IPS DF 6.9 (cell line): ENCODE measurements at places on chromosomes 5 and 9.

DNA sequence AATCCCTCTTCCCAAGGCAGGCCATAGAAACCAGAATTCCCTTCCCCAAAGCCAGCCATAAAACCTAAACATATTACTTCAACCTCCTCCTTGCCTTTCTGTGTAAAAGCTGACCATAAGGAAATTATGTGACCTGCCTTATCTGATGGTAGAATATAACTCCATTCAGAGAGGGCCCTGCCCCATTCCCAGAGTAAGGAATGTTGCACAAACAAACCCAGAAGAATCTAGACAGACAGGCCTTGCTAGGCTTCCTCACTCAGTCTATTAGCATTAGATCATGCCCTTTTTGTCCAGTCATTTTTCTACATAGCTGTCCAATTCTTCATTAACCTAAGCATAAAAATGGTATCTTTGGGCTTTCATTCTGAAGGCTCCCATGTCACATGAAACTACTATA, 17.8 kb upstream of the IFNB1 start:
- DNase-seq, result no peak
- H3K4me3 ChIP-seq, result no peak overlapping the region
- no peaks in the 10 kb centered on the region for H3K4me1 ChIP-seq
- H3K36me3 ChIP-seq, result no peaks in the 10 kb centered on the region
- H3K27me3 ChIP-seq, result no peaks in the 10 kb centered on the region

GRCh38 chr5:33852319-33852718, 39.5 kb downstream of the ADAMTS12 start:
- no peak overlapping the region for H3K27ac ChIP-seq
- H3K4me3 ChIP-seq, result no peak overlapping the region
- no peaks in the 10 kb centered on the region for H3K36me3 ChIP-seq
- no peaks in the 10 kb centered on the region for H3K27me3 ChIP-seq
- H3K4me1 ChIP-seq, result peaks cover 1% of the 10 kb centered on the region; the same call in 1 of the 2 replicates
- no peak for DNase-seq

DNA sequence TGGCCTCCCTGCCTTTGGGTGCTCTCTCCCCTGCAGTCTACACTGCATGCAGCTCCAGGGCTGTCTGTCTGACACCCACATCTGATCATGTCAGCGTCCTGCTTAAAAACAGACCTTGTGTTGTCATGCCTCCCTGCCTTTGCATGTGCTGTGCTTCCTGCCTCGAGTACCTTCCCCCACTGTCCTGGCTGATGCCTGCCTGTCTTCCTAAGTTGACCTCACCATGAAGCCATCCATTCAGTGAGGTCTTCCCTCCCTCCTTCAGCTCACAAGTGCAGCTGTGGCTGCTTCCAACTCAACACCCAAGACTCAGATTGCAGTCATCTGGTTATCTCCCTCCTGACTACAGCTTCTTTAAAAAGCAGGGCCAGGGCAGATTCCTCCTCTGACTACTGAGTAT, 5.5 kb downstream of the ANGPTL2 start:
- H3K4me3 ChIP-seq, result no peak overlapping the region
- no peaks in the 10 kb centered on the region for H3K36me3 ChIP-seq
- H3K27ac ChIP-seq, result no peak overlapping the region
- no peak for DNase-seq
- H3K27me3 ChIP-seq, result no peaks in the 10 kb centered on the region

GRCh38 chr5:146205499-146206202, 2.2 kb downstream of the RBM27 start:
- H3K36me3 ChIP-seq, result no peaks in the 10 kb centered on the region
- no peaks in the 10 kb centered on the region for H3K27me3 ChIP-seq
- H3K27ac ChIP-seq, result no peak overlapping the region
- no peaks in the 10 kb centered on the region for H3K4me1 ChIP-seq

DNA sequence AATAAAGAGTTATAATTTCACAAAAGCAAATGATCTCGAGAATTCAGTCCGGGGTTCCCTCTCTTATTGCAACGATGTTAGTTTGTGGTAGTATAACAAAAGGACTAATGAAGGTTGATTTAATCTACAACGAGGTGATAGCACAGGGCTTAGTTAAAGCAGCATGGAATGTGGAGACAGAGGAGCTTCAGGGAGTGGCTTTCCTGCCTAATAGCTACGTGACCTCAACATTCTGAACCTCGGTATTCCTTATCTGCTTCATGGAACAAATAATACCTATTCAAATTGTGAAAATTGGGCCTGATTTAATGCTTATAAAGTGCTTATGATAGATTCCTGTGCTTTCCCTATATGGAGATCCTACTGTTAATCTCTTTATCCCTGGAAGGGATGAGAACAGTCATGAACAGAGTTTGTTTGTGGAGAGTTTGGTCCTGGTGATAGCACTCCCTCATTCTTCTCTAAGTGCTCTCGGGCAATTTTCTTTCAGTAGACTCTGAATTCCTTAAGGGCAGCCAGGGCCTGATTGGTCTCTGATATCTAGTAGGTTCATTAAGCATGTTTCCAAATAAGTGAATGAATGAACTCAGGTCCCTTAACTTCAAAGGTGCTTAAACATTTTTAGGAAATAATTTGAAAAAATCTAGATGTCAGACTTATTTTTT, 104.1 kb upstream of the TUT7 start:
- no peak overlapping the region for H3K4me3 ChIP-seq
- no peaks in the 10 kb centered on the region; the same call in 1 of the 2 replicates for H3K4me1 ChIP-seq
- H3K27ac ChIP-seq, result no peak overlapping the region
- H3K27me3 ChIP-seq, result no peaks in the 10 kb centered on the region

- no peaks in the 10 kb centered on the region for H3K27me3 ChIP-seq
- H3K27ac ChIP-seq, result no peak overlapping the region
- H3K36me3 ChIP-seq, result no peaks in the 10 kb centered on the region
- H3K4me3 ChIP-seq, result no peak overlapping the region
These were observed 69.0 kb downstream of the MTAP start for GRCh38 chr9:21871256-21871975.

DNA sequence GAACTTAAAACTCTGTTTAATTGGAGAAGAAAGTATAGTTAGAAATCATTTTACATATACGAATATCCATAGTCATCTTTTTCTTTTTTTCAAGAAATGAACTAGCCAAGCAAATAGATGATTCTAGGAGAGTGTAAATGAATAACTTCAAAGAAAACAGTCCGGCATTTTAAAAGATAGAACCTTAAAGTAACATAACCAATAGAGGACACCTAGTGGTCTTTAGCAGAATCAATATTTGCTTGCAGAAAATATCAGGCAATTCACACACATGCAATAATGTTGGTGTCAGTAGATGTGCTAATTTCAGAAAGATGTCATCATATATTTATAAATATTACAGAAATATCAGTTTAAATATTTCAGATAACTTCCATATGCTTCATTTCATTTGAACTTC, 57.1 kb downstream of the HCN1 start:
- H3K36me3 ChIP-seq, result no peaks in the 10 kb centered on the region
- no peak overlapping the region for H3K4me3 ChIP-seq
- no peaks in the 10 kb centered on the region for H3K27me3 ChIP-seq

GRCh38 chr5:145803112-145804004, 31.8 kb downstream of the PRELID2 start:
- no peaks in the 10 kb centered on the region for H3K27me3 ChIP-seq
- no peak overlapping the region for H3K27ac ChIP-seq
- H3K4me1 ChIP-seq, result no peaks in the 10 kb centered on the region

DNA sequence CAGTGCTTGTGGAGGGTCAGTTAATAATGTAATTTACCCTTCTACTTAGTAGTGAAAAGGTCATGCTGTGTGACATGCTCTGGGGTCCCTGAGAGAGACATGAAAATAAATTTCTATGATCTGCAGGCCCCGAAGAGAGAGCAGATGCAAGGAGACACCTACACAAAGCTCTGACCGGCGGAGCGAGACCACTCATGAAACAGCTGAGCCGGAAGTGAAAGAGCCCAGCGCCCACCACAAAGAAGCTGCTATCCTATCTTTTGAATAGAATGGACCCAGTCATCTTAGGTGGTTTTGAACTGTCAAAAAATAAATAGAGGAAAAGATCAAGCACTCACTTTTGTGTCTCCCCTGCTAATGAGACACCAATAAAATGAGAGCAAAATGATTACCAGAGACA, 190.0 kb downstream of the MED10 start:
- no peak overlapping the region for H3K27ac ChIP-seq
- H3K36me3 ChIP-seq, result no peaks in the 10 kb centered on the region
- no peak for DNase-seq
- no peaks in the 10 kb centered on the region for H3K4me1 ChIP-seq
- H3K27me3 ChIP-seq, result no peaks in the 10 kb centered on the region
- H3K4me3 ChIP-seq, result no peak overlapping the region

DNA sequence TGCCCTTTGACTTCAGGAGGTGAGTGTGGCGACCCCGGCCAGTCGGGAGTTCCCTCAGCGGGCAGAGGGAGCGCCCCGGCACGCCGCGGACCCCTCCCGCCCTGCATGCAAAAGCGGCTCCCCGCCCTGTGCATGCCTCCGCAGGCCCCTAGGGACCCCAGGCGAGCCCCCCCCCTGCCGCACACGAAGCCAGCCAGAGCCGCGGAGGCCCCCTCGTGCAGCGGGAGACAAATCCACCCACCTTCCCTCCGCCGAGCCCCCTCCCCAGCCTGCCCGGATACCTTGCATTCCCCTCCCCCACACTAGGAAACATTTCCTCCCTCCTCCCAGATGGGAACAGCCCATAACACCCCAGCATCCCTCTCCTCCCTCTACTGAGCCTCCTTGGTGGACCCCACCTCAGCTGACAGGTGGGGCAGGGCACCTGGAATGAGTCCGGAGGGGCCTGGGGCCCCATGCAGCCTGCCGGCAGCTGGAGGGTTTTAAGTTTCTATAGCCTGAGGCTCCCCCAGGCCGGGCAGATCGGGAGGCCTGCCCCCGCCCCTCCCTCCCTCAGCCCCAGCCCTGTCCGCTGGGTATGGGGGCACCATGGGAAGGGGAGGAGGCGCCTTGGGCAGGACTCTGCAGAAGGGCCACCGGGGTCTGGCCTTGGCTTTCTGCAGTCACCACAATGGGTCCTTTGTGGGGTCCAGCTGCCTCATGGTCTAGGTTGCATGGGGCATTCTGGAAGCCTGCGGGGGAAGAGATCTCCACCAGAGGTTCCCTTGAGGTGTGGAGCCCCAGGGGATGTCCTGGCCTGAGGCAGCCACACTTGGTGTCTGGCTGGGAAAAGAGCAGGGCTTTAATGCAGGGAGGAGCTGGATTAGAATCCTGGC, 601 bp downstream of the ERGIC1 start:
- H3K4me1 ChIP-seq, result peaks cover 11% of the 10 kb centered on the region
- no peaks in the 10 kb centered on the region for H3K27me3 ChIP-seq
- H3K27ac ChIP-seq, result no peak overlapping the region
- peak overlapping the region; percentile 93 for H3K4me3 ChIP-seq
- H3K36me3 ChIP-seq, result no peaks in the 10 kb centered on the region
- DNase-seq, result no peak

GRCh38 chr5:168298949-168299348, 7.5 kb downstream of the WWC1 start:
- peaks cover 18% of the 10 kb centered on the region for H3K4me1 ChIP-seq
- no peaks in the 10 kb centered on the region for H3K27me3 ChIP-seq
- H3K36me3 ChIP-seq, result no peaks in the 10 kb centered on the region
- H3K27ac ChIP-seq, result no peak overlapping the region
- DNase-seq, result no peak
- H3K4me3 ChIP-seq, result no peak overlapping the region

- H3K36me3 ChIP-seq, result no peaks in the 10 kb centered on the region
- no peak overlapping the region for H3K4me3 ChIP-seq
- no peak for DNase-seq
- H3K27ac ChIP-seq, result no peak overlapping the region
- H3K27me3 ChIP-seq, result no peaks in the 10 kb centered on the region
These were observed 71.0 kb downstream of the SSBP2 start for GRCh38 chr5:81679885-81680284.

DNA sequence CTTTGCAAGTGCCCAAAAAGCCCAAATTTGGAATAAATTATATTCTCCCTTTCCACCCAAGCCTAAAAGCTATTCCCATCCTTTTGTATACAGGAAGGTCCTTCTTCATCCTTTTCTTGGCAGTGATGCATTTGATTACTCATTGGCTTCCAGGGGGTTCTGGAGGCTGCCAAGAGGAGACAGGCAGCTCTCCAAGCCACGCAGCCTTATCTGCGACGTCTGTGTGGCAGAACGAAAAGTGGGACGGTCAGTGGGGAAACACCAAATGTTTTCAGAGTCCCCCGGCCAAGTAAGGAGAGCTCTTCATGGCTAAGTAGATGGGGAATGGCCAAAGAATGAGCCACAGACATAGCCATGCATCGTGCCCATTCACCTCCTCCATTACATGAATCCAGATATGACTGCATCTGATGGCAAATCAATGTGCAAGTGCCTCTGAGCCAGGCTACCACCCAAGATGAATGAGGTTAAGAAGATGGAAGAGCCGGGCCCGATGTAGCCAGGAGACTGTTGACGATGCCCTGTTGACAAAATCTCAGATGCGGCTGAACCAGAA, 12.1 kb downstream of the ADAM19 start:
- no peak for DNase-seq
- H3K36me3 ChIP-seq, result no peaks in the 10 kb centered on the region; the same call in 1 of the 2 replicates
- H3K4me1 ChIP-seq, result peaks cover 1% of the 10 kb centered on the region
- H3K27ac ChIP-seq, result no peak overlapping the region

GRCh38 chr5:43514471-43514815, 505 bp downstream of the C5orf34 start:
- H3K27me3 ChIP-seq, result no peaks in the 10 kb centered on the region
- no peak overlapping the region for H3K27ac ChIP-seq
- H3K4me1 ChIP-seq, result no peaks in the 10 kb centered on the region
- H3K36me3 ChIP-seq, result no peaks in the 10 kb centered on the region
- DNase-seq, result no peak

GRCh38 chr5:10563945-10564837, at the start of gene ANKRD33B:
ANKRD33B (plus strand) TSS chr5:10564070; CDS start chr5:10564468, 398 bp downstream.
- H3K27me3 ChIP-seq, result peaks cover 38% of the 10 kb centered on the region
- DNase-seq, result no peak
- peak within 1 kb of the TSS; percentile 49 for H3K4me3 ChIP-seq
- H3K36me3 ChIP-seq, result no peaks in the 10 kb centered on the region

DNA sequence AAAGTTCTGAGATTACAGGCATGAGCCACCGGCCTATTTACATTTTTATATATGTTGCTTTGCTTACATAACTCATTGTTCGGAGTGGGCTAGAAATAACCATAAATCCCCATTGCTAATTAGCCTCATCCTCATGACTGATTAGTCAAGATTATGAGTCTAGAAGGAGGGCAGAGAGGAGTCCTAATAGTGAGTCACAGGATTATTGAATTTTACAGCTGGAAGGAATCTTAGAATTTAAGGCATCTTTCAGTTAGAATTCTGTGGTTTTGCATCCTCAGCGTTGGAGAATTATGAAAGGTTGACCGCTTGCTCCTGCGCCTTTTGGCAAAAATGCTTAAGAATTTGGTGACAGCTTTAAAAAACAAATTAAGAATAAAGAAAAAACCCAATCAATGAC, 2.6 kb upstream of the PBX3 start:
- H3K4me3 ChIP-seq, result no peak overlapping the region
- H3K4me1 ChIP-seq, result no peaks in the 10 kb centered on the region
- no peak for DNase-seq
- H3K27ac ChIP-seq, result no peak overlapping the region

GRCh38 chr9:8382777-8383527, 583.4 kb upstream of the DMAC1 start:
- H3K27ac ChIP-seq, result no peak overlapping the region
- no peaks in the 10 kb centered on the region for H3K36me3 ChIP-seq
- H3K4me1 ChIP-seq, result no peaks in the 10 kb centered on the region
- no peak overlapping the region for H3K4me3 ChIP-seq
- H3K27me3 ChIP-seq, result no peaks in the 10 kb centered on the region

DNA sequence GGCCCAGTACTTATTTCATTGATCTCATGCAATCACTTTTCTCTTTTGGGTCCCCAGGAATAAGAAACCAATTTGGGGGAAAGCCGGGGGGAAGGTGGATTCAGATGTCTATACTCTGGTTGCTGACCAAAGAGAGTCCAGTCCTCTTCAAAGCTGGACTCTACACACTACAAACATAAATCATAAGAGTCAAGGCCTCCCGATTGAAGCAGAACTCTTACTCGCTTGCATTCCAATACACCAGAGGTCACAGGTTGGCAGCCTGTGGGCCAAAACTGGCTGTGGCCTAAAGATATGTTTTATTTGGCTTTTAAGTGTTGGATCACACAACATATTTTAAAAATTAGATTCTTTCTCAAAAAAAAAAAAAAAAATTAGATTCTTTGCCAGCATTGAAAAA, 311.4 kb upstream of the MSX2 start:
- H3K27me3 ChIP-seq, result no peaks in the 10 kb centered on the region
- H3K27ac ChIP-seq, result no peak overlapping the region
